Left renal pelvis (tissue), 4 donors: ENCODE measurements at places on chromosomes 6 and 20. TPM values are rescaled to one million over a fixed set of nuclear protein-coding genes. Genes with fewer than 3 reads are reported as not detected.

LHFPL5 gene
- 0.32 TPM for polyA plus RNA-seq

CTAGE9 gene
- polyA plus RNA-seq: not detected

FAM83B gene
- polyA plus RNA-seq: 8.6 TPM

SULF2 gene
- 542 TPM for polyA plus RNA-seq

FOXS1 gene
- polyA plus RNA-seq: 8.4 TPM

PRDM13 gene
- polyA plus RNA-seq: not detected

PHF3 gene
- polyA plus RNA-seq: 56.6 TPM

- DNase-seq: peak; percentile 73
Measured at GRCh38 chr20:42082611-42083010, 464.4 kb upstream of the CHD6 start.

GRCh38 chr6:35073766-35074471 lies 67.2 kb downstream of the TCP11 start:
- DNase-seq: no peak

- DNase-seq: no peak
Measured at GRCh38 chr20:62641321-62642050, 817 bp upstream of the SLCO4A1 start.

DNA sequence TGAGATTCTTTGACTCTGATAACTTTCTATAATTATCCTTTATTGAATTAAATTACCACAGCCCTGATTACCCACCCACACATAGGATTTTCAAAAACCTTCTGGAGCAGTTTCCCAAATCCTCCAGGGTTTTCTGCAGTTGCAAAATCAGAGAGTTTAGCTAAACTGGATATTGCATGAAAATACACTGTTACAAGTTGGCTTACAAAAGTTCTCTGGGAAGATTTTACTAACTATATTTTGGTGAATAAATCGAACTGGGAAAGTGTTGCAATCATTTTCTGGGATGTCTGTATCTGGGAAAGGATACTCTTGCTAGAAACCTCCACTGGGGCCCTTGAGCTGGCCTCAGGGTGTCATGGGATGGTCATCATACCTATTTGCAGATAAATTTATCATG lies 97.6 kb upstream of the STMND1 start:
- no peak for DNase-seq

DNA sequence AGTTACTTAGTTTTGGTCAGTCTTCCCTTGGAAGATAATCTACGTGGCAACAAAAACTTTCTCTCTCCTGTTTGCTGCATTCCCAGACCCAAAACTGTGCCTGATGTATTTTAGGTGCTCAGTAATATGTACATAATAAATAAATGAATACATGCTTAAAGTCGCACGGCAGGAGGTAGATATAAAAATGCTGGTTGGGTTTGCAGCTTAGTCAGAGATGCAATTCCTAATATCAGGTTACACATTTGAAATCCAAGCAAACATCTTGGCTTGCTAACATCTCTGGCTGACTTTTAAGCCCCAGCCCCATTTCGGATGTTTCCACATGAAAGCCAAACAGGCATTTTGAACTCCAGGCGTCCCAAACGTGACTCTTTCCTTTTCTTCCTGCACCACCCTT lies 91.0 kb downstream of the KCNQ5 start:
- no peak for DNase-seq

DNA sequence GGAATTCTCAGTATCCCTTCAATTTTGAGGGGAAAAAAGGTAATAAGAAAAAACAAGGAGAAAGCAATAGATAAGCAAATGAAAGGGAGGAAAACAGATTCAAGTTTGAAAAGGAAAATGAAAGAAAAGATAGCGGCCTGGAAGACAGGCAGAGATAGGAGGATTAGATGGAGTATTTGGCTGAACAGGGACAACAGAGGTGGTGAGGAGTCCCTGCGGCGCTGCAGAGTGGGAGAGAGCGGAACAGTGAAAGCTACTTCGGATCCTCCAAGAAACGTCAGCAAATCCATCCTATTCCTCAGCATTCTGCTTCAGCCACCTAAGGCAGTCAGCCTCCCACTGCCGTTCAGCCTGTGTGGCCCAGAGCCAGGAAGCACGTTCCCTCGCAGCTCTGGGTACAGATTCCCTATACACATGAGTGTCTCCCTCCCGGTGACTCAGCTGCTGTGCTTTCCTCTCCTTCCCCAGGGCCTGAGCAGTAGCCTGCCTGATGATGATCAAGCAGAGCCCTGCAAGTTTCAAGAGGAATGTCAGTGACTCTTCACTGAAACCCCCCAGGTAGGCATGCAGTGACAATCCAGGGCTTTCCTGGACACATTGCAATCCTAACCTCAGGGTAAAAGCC lies 43.4 kb upstream of the CDYL start:
- no peak for DNase-seq

GRCh38 chr6:43052225-43052841 lies 1.3 kb downstream of the CUL7 start:
- DNase-seq: no peak

- DNase-seq: no peak
Measured at GRCh38 chr6:56556751-56557540, 85.7 kb downstream of the DST start.

GRCh38 chr6:116695401-116695800 lies 14.4 kb downstream of the KPNA5 start:
- DNase-seq: no peak
